Activated CD4-positive, CD25-positive, alpha-beta regulatory T cell treated with anti-CD3 and anti-CD28 coated beads, Interleukin-2, amount 50 U/mL, for 16 hours (primary cell): ENCODE measurements at places on chromosomes 4 and X.

DNA sequence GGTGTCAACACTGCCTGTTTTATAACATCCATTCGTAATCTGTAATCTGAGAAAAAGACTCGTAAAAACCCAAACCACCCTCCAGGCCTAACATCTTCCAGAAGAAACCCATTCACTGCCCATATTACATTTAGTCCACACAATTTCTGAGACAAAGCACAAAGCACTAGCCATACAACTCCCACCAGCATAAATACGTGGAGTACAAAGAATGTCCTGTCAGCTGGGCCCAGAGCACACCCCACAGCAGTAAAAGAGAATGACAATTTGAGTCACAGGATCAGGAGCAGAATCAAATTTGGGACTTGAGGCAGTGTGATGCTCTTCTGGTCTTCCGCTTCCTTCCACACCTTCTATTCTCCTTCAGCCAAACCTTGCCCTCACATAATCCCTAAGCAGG lies 6.8 kb downstream of the MECP2 start:
- DNase-seq = no peak

- DNase-seq = no peak
Observed at GRCh38 chrX:153645921-153646488, 998 bp upstream of the DUSP9 start.

- DNase-seq = no peak
Observed at GRCh38 chr4:99507762-99508161, 3.1 kb upstream of the C4orf17 start.

DNA sequence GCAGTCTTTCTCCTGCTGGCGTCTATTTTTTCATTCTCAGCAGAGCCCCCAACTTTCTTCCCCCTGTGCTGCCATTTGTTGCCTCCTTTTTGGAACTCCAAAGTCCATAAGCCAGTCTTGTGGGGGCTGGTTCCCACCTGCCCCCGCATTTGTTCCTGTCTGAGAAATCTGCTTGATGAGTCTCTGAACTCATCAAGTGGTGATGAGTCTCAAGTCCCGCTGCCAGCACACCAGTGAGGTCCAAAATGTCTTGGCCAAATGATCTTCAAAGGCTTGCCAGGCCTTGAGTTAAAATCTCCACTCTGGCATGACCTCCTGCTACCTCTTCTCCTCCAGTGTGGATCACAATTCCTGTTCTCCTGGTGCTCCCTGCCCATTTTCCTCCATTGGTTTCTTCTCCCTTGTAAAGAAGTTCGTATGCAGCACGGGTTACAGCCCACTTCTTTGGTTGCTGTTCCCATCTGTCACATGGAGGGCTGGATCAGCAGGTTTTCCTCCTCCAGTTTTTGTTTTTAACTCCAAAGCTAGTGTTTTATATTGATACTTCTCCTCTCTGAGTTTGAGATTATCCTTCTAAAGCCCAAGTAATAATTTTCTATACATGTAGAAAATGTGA lies 72.7 kb upstream of the LIMCH1 start:
- no peak for DNase-seq

DNA sequence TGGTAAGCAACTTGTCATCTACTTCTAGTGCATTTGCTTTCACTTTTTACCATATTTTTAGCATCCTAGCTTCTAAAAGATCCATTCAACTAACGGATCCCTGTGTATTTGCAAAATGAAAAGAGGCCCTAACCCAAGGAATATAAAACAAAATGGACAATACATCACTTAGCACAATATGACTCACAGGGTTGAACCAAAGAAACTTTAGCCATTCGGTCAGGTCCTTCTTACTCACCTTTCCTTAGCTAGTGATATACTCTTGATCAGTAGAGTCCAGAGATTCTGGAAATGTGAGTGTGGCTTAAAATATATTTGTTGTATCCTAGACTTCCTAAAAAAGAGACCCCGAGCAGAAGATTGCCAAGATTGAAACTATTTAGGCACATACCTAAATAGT lies 19.5 kb downstream of the TMPRSS11E start:
- DNase-seq = no peak

GRCh38 chr4:8578717-8579116 lies 1.5 kb upstream of the GPR78 start:
- DNase-seq = no peak

DNA sequence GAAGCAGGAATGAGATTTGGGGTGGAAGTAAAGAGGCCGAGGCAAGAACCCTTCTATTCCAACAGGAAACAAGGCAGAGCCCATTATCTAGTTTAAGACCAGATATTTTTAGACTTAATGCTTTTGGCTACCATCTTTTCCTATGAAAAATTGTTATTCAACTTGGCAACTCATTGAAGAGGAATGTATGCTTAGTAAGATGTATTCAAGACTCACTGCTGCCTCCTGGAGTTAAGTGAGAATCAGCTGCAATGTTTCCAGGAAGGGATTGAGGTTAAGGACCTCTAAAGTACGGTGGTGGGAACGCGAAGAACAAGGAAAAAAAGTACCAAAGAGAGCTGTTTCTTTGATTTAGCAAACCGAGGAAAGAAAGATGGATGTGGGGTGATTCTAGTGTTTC lies 89.1 kb downstream of the RAPGEF2 start:
- DNase-seq = no peak
